ENCODE measurements at places on chromosomes 7 and 10.

DNA sequence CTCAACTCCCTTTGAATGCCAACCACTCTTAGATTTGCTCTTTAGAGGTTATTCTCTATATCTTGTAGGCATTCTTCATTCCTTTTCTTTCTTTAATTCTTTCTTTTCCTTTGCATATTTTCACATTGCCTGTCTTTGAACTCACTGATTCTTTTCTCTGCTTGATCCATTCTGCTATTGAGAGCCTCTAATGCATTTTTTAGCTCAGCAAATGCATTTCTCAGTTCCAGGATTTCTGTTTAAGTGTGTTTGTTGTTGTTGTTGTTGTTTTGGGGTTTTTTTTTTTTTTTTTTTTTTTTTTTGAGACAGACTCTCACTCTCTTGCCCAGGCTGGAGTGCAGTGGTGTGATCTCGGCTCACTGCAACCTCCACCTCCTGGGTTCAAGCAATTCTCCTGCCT lies 71.6 kb downstream of the FBXL13 start:
- DNase-seq, result no peak

DNA sequence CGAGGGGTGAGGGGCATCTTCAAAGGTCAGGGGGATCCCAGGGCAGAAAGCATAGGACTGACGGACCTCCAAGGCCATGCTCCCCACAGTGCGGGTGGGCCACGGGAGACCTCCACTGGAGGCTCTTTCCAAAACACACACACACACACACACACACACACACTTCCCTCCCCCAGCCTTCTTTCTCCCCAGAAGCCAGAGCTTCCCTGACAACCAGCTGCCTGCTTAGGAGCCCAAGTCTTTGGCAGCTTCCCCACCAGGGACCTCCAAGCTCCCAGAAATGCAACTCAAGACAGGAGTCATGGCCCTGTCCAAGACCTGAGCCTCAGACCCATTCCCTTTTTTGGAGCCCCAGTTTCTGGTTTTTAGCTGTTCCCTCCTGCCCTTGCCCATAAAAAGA lies 710 bp upstream of the C10orf105 start:
- no peak for DNase-seq

GRCh38 chr10:18350340-18350739 lies 210.1 kb downstream of the CACNB2 start:
- no peak for DNase-seq

- DNase-seq, result no peak
Observed at GRCh38 chr7:149713731-149714068, 59.7 kb downstream of the ZNF467 start.

DNA sequence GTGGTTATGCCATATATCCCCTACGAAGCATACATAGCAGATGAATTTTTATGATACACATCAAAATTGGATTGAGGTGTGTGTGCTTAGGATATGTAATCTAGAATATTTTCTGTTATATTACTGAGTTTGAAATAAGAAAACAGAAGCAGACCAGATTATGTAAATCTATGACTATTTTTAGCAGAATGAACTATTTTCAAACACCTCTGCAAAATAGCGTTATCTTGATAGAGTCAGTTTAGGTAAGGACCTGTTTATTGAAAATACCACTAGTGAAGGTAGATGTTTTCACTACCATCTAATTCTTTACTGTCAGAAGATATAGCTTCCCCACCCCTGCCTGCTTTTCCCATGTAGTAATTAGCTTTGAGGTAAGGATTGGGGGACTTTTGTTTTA lies 9.1 kb downstream of the LANCL2 start:
- DNase-seq, result no peak

DNA sequence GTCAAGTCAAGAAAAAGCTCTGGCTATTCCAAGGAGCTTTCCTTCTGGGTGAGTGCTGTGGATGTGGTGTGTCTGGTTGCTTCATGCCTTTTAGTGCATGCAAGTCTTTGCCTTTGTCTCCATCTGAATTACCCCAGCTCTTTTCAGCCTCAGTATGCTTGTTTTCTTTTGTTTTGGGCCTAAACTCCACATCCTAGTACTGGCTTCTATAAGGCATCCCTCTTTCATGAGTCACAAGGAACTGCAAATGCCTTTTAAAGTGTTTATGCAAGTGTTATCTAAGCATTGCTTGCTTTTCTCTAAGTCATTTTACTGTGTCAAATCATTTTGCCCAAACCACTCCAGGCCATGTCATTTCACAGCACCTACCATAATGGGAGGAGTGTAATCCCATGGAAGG lies 132.1 kb downstream of the PLCE1 start:
- DNase-seq, result no peak

- no peak for DNase-seq
Observed at GRCh38 chr10:62666275-62666674, 138.2 kb upstream of the ADO start.

DNA sequence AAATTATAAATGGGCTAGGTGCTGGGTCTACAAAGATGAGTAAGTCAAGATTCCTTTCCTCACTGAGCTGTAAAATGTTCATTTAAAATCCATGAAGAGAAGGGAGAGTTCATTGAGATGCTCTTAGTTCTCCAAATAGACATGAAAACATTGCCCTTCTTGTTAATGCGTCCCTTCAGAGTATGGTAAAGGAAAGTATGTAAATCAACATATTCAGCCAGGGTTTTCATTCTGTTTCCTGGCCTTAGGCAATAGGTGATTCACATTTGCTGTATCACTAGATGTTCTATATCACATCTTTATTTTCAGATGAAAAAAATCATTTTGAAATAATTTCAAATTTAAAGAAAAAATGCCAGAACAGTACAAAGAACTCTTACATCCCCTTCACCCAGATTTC lies 5.4 kb downstream of the ANKIB1 start:
- DNase-seq, result no peak

DNA sequence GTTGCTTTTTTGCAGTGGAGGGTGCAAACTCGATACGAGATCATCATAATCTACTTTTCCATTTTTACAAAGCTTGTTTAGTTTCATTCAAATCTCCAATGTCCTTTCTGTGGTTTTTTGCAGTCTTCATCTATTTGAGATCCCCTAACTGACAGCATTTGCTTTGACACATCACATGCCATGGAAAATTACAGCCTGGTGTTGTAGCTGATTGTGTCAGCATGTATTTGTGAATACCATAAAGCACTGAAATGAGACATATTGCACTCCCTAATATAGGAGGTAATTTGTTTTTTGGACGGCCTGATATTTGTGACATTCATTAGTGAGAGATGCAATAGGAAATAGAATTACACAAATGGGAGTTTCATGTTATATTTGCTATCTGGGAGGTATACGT lies 620.8 kb downstream of the KCNMA1 start:
- no peak for DNase-seq

- no peak for DNase-seq
Observed at GRCh38 chr10:6478722-6479121, 101.4 kb downstream of the PRKCQ start.
